ENCODE measurements at places on chromosomes 6 and 20.
A peak's percentile ranks its signal among the peaks of the same experiment; 100 is the strongest.

GRCh38 chr20:46872328-46873211 is 22.1 kb upstream of the EYA2 start:
- no peak for DNase-seq

- no peak for DNase-seq
Observed at GRCh38 chr6:13253272-13253671, 75.1 kb downstream of the TBC1D7 start.

GRCh38 chr20:51535075-51535386 is 7.5 kb downstream of the NFATC2 start:
- DNase-seq: no peak

DNA sequence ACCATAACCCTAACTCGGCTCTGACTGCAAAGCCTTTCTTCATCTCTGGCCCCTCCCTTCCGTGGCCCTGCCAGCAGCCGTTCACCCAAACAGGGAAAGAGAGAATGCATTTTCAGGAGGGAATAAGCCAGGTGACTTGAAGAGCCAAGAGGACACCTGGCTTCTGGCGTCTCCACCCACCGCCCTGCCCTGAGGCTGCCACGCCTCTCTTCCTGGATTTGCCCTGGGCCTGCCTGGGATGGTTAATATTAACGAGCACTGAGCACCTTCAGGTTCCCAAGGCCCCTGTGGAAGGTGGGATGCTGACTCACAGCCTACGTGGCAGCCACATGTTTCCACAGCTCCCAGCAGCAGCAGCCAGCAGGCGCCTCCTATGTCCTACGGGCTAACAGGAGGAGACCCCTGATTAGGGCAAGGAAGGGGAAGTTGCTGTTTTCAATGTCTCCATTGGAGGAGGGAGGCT is 138.0 kb upstream of the RREB1 start:
- no peak for DNase-seq

- no peak for DNase-seq
Observed at GRCh38 chr6:149112976-149113375, 204.5 kb upstream of the TAB2 start.

GRCh38 chr6:134132494-134133141 is 80.2 kb upstream of the SLC2A12 start:
- no peak for DNase-seq

GRCh38 chr6:109453156-109453555 is 2.4 kb downstream of the MICAL1 start:
- DNase-seq: no peak

- DNase-seq: no peak
Observed at GRCh38 chr6:100490065-100490464, 25.3 kb upstream of the SIM1 start.

GRCh38 chr6:56862415-56863175 is 92.3 kb upstream of the BEND6 start:
- DNase-seq: no peak

- no peak for DNase-seq
Observed at GRCh38 chr6:4935975-4936680, 67.7 kb downstream of the RPP40 start.

DNA sequence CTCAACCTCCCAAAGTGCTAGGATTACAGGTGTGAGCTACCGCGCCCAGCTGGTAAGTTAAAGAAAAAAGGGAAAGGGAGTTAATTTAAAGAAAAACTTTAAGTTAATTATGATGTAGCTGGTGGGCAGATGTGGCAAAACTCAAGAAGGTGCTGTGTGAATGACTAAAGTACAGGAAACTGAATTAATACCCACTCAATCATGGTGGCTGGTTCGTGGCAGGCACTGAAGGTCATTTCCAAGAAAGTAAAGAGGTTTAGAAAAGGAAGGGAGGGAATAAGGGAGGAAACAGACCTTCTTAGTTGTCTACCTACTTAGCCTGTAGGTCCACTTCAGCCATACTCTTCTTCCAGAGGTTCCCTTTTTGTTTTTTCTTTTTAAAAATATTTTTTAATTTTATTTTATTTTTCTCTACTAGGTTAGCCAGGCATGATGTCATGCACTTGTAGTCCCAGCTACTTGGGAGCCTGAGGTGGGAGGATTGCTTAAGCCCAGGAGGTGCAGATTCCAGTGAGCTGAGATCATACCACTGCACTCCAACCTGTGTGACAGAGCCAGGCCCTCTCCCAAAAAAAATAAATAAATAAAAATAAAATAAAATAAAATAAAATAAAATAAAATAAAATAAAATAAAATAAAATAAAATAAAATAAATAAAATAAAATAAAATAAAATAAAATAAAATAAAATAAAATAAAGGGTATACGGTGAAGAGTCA is 11.9 kb upstream of the TGM3 start:
- DNase-seq: no peak

GRCh38 chr6:87968435-87969278 is 79.0 kb upstream of the SPACA1 start:
- no peak for DNase-seq

- no peak for DNase-seq
Observed at GRCh38 chr20:31701591-31701990, 21.1 kb downstream of the BCL2L1 start.

DNA sequence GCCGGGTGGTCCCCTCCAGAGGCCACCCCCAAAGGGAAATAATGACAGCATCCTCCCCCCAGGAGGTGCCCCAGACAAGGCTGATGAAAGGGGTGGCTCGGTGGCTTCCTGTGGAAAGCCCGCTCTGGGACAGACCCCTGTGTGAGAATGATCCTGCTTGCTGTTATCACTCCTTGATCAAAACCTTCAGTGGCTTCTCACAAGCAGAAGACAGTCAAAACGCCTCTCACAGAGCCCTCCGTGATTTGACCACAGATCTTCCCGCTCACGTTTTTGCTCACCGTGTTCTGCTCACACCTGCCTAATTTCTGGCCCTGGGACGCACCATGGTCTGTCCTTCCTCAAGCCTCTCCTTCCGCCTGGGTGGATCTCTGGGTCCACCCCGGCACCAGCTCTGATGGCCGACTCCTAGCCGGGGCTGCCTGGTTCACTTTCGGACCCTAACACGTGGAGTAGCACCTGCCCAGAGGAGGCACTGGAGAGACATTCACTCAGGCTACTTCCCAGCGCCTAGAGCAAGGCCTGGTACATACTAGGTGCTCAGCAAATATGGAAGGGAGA is 210.4 kb downstream of the ANKRD60 start:
- no peak for DNase-seq

GRCh38 chr20:10547276-10548114 is 112.4 kb downstream of the SLX4IP start:
- no peak for DNase-seq

DNA sequence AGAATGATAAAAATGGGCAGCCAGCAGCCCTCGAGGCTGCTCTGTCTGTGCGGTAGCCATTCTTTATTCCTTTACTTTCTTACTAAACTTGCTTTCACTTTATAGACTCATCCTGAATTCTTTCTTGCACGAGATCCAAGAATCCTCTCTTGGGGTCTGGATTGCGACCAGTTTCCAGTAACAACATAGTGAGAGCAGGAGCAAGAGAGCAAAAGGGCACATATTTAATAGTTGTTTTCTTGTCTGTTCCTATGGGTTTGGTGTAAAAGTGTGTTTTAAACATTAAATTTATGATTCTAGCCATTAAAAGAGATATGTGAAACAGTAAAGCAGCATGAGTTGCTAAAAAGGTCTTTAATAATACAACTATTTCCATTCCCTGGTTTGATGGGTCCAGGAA is 78.8 kb upstream of the OPRM1 start:
- no peak for DNase-seq

DNA sequence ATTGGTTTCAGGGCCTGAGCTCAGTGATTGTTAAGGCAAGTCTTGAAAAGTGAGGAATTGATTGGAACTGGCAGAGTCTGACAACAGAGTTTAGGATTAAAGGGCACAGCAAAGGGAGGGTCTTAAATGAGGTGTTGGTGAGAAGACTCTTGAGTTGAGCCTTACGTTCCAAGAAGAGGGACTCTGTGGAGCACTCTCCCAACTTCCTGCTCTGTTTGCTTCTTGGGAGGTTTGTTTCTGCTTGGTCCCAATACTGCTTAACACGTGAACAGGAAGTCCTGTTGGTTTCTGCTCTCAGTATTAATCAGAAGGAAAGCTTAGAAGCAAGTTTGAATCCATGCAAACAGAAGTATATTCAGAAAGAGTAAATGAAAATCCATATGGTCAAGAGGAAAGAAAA is 15.6 kb upstream of the SYNDIG1 start:
- no peak for DNase-seq

DNA sequence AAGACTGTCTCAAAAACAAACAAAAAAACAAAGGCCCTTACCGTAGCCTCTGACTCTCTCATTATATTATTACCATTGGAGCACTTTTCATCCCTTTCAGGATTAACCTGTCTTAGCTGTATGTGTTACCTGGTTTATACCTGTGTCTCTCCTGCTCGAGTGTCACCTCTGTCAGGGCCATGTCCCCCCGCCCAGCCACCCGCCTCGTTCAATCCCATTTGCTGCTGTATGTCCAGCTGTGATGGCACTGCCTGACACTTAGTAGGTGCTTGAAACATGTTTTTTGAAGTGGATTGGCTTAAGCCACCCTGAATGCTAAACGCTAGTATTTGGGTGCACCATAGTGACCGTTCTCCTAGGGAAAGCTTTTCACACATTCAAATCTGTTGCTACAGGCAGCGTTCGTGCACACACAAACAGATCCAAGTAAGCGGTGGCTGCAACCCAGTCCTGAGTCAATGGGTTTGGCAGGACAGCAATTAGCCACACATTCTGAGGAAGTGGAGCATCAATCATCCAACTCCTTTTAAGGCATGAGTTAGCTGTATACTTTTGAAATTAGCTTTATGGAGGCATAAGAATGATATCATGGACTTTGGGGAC is 98.9 kb upstream of the ZNF217 start:
- DNase-seq: no peak

GRCh38 chr6:70636596-70636995 is 31.1 kb upstream of the SMAP1 start:
- DNase-seq: no peak

- DNase-seq: no peak
Observed at GRCh38 chr6:150276937-150277742, 91.7 kb upstream of the IYD start.

DNA sequence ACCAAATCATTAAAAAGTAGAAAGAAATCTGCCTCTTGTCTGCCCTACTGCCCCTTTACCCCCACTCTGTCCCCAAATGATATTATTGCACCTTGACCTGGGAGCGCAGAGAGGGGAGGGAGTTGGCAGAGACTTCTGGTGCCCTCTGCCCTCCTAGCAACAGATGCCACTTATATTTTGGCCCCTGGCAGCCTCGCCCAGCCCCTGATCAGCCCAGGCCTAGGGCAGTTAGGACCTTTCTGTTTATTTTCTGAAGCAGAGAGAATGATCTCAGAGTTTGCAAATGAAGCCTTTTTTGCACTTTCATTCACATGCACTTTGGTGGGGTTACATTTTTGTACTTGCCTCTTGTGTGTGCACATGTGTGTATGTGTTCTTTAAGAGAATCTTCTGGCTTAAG is 8.4 kb upstream of the SGK2 start:
- DNase-seq: no peak

GRCh38 chr20:61125546-61126180 is 126.4 kb upstream of the CDH4 start:
- no peak for DNase-seq

- no peak for DNase-seq
Observed at GRCh38 chr20:11124849-11125505, 451.2 kb upstream of the JAG1 start.

DNA sequence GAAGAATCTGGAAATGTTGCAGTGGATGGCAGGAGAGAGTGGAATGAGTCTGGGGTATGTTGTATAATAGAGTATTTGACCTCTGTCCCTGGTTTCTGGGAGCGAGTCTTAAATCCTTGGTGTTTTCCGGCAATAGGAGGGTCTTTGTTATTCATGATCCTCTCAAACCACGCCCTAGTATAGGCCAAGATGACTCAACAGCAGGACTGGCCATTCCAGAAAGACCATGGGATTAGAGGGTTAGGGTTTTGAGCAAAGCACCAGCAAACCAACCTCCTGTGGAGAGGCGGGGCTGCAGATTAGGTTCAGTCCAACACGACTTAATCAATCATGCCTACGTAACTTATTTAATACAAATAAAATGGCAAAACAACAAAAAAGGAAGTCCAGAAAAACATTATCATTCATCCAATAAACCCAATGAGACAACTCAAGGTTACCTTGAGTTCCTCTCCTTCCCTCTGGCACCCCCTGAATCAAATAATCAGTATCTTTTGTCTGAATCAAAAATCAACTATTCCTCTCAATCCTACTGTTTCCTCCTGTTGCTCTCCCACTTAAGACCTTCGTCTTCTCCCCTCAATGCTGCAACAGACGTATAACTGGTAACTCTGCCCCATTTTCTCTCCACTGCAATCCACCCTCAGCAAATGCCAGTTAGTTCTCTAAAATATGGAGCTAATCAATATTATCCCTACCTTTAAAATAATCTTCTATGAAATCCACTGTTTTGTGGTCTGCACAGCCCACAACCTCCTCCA is 15.5 kb downstream of the HUS1B start:
- DNase-seq: no peak

- peak; percentile 89 for DNase-seq
Observed at GRCh38 chr6:3848925-3849605, at the start of gene FAM50B. Gene FAM50B (plus strand): TSS chr6:3849373. CDS start chr6:3849812, 439 bp downstream.

DNA sequence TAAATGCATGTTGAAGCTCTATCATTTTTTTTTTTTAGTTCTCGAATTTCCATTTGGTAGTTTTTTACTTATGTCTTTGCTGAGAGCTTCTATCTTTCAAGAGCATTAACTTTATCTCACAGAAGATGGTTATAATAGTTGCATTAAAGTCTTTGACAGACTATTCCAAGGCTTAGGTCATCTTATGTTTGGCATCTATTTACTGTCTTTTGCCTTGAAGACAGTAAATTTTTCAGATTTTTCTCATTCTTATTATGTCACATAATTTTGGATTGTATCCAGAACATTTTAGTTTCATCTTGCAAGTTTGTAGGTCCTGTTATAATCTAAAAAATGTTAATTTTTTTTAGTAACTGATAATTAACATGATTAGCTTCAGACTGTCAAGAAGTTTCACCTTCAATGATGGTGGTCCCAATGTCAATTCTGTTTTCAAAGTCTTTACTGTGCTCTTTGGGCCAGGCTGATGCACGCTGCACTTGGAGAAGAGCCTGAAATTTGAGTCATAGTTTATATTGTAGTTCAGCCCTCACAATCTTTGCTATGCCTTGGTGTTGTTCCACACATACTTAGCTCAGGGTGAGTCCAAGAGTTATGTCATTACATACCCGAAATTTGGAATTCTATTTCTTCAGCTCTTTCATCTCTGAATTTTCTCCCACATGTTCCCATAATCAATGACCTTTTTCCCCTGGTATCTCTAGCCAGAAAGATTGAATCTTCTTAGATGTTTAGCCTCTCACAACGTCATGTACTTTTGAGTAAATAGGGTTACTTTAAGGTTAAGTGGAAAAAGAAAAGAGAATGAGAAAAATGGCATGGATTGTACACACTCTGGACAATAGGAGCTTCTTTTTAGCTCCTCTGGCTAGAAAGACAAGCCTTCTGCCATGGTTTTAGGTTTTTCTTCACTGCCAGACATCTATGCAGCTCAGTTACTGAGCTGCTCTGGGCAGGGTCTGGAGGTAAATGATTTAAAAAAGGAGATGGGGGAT is 110.3 kb upstream of the BTBD3 start:
- no peak for DNase-seq

- DNase-seq: no peak
Observed at GRCh38 chr6:118017301-118017848, 110.3 kb downstream of the SLC35F1 start.

GRCh38 chr6:79570129-79571029 is 33.1 kb upstream of the LCA5 start:
- DNase-seq: no peak
